ENCODE measurements at places on chromosomes 13 and 19.
A peak's percentile ranks its signal among the peaks of the same experiment; 100 is the strongest.

DNA sequence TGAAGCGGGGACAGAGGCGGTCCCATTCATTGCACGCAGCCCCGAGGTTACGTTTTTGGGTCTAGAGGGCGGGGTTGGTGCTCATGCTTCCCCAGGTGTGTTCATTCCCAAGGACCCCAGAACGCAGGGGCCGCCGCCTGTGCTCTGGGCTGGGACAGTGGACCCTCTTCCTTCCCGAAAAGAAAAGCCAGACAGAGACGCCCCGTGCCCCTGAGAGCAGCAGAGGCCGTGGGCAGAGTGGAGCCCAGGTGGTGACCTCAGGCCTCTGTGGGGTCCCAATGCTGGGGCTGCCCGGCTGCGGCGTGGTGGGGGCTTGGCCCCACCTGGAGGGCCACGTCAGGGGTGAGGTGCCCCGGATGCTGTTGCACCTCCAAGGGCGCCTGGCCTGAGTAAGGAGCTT, 15.4 kb downstream of the SGTA start:
- DNase-seq: no peak

- no peak for DNase-seq
Observed at GRCh38 chr19:10095622-10095947, 6.9 kb downstream of the ANGPTL6 start.

DNA sequence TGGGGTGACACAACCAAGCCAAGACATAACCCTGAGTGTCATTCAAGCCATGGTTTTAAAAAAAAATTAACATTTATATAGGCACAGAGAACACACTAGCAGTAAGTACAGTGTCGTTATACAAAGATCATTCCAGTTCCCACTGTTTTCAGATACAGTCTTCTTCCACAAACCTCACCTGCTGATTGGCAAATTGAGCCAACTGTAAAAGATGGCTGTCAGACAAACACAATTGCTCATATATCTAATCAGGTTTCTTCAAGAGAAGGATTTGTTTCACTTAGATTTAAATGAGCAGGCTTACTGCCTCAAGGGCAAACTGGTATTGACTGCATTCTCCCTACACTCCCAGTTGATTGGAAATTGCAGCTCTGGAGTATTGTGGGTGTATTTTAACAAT, 308.9 kb downstream of the RBM26 start:
- DNase-seq: no peak

- peak; percentile 73 for DNase-seq
Observed at GRCh38 chr13:46492946-46493345, 60.0 kb upstream of the LRCH1 start.

DNA sequence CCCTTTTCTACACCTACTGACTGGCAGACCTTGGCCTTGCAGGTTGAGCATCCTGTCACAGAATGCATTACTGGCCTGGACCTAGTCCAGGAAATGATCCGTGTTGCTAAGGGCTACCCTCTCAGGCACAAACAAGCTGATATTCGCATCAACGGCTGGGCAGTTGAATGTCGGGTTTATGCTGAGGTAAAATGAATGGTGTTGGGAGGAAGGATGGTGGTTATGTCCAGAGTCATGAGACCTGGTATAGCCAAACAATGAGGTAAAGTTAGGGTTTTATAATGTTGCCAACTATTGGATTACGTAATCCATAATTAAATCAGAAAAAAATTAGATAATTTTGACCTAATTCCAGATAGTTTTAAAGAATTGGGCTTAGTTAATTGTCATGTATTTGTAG, 212.5 kb downstream of the PCCA start:
- DNase-seq: no peak

GRCh38 chr13:99322297-99323103, 15.3 kb upstream of the GPR183 start:
- DNase-seq: peak; percentile 92

DNA sequence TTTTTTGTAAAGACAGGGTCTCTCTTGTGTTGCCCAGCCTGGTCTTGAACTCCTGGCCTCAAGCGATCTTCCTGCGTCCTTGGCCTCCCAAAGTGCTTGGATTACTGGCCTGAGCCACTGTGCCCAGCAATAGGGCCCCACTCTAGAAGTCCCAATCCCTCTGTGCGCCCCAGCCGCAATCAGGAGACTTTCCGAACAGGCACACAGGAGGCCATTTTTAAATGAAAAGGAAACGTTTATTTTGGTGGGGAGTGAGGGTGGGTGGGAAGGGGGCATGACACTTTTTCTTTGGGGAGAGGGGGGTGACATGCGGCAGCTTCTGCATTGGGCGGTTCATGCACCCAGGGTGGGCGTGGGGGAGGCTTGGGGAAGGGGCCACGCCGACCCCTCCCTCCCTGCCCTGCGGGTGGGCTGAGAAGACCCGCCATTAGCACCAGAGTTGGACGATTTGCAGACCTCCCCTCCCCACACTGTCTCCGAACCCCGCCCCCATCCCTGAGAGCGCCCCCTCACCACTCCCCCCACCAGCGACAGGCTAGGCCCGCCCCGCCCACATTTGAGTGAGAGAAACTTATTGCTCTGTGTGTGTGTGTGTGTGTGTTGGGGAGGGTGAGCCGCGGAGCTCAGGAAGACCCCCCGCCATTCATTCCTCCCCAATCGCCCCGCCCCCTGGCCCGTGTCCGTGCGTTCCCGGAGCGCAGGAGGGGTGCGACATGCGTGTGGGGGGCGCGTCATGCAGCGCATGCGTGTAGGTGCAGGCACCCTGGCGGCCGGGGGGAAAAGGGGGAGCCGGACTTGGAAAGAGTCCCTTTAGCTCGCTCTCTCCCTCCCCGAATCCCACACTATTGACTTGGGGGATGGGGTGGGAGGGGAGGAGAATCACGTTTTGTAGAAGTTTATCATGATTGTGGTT, 17.2 kb downstream of the KCNC3 start:
- no peak for DNase-seq

- no peak for DNase-seq
Observed at GRCh38 chr13:113489171-113489548, 1.4 kb downstream of the DCUN1D2 start.

DNA sequence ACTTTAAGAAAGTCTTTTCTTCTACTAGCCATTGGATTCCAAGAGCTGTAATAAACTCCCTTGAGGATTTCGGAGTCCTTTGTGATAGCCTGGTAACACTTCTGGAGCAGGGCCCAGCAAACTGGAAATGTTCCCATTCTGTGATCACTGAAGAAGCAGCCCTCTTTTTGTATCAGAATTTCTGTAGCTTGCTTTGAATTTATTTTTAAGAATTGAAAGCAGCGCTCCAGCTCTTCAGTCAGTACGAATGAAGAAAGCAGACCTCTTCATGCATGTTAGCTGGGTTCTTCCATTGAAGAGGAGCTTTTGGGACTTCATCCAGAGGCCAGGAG, 141.5 kb downstream of the AKAP11 start:
- no peak for DNase-seq

DNA sequence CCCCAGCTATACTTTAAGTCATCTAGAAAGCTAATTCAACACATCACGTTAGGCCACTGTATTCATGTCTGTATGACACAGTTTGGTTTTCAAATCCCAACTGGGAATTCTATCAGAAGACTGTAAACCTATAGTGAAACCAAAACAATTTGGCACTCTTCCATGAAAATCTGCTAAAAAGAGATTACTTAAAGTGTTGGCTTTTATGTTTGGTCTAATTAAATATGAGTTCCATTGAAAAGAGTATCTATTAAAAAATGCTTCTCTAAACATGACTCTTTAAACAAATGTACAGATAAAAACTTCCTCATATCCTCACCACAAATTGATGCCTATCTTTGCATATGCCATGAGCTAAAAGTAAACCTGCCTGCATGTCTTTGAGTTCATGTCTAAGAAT, 25.4 kb downstream of the PCDH9 start:
- peak; percentile 11 for DNase-seq

DNA sequence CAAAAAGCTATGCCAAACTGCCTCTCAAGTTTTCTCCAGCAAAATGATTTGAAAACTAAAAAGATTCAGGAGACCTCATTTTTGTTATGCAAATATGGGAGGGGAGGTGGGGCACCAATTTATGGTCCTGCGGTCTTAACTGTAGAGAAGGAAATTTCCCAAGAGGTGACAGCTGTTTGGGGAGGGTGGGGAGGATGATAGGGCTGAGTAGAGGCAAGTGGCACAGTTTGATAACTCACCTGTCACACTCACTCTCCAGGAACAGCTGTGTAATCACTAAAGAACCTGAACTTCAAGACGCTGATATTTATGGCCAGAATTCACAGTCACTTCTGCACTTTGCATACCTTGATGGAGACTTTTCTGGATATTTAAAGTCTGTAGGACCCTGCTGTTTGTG, 232.9 kb upstream of the STARD13 start:
- DNase-seq: no peak

DNA sequence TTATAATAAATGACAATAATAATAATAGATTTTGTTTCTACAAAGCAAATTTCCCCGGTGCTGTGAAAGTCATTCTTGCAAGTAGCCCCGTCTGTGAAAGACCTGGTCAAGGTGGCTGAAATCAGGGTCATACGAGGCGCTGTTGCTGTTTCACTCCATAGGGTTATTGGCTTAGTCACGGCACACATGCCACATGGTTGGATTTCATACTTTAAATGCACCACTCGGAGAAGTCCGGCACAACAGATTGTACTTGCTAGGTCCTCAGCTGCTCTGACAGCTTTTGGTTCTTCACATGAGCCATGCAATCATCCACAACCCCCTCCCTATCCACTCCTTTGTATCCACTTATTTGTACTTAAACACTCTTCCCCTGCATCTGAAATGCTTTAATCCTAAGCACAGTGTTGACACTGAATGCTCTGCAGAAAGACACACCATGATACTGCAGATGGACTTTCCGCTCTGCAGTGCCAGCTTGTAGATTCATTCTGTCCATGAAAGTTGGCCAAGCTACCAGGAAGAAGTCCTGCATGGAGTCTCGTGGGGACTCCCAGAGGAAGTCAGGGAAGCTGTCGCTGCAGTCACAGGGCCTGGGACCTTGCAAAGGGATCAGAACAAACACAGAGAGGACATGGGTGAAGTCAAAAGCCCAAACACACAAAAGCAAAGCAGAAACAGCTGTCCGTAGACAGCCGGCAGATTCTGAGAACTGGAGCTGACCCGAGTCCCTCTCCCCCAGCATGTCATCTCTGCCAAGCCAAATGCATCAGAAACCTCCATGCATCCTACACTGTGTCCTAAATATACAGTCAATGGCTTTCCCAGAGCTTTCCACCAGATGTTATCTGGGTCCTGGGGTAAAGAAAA, 124.6 kb downstream of the COL4A2 start:
- DNase-seq: no peak

DNA sequence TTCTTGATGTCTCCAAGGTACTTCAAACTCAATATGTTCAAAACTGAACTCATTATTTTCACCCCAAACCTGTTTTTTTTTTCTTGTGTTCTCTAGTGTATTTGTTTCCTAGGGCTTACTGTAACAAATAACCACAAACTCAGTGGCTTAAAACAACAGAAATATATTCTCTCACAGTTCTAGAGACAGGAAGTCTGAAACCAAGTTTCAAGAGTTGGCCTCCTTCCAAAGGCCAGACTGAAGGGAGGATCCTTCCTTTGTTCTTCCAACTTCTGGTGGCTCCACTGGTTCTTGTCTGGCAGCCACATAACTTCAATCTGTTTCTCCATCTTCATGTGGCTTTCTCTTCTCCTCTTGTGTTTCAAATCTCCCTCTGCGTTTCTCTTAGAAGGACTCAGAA, 62.0 kb upstream of the PDCD5 start:
- DNase-seq: no peak

DNA sequence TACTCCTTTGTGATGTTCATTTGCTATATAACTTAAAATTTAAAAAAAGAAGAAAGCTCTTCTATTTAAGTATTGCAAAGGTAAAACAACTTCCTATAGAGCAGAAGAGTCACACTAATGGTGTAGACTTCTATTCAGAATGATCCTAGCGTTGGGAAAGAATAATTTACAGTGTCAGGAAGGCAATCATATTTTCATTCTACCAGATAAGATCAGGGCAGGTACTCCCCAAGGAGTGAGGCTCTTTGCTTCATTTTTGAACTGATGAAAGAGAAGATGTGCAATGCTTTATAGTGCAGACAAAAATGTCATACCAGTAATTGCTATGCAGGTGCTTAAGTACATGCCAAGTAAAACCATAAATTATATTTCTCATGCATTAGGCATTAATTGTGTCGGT, 1193.0 kb downstream of the PCDH9 start:
- no peak for DNase-seq
